ENCODE measurements at places on chromosomes 2 and 18. TPM values are rescaled to one million over a fixed set of nuclear protein-coding genes. Genes with fewer than 3 reads are reported as not detected.

RGPD4 gene
- not detected for polyA plus RNA-seq

MAPRE3 gene
- polyA plus RNA-seq: 11.1 TPM

KCNIP3 gene
- polyA plus RNA-seq: 2.6 TPM

RAMP1 gene
- 70.4 TPM for polyA plus RNA-seq

SERPINB3 gene
- polyA plus RNA-seq: 0.06 TPM

ANKRD30BL gene
- not detected for polyA plus RNA-seq

LIPG gene
- polyA plus RNA-seq: 8.7 TPM

CCDC121 gene
- 0.54 TPM for polyA plus RNA-seq
